ENCODE measurements at places on chromosomes 2 and 18. TPM values are rescaled to one million over a fixed set of nuclear protein-coding genes. Genes with fewer than 3 reads are reported as not detected.

Gene SCN1A
- 0.75 TPM for polyA plus RNA-seq

Gene RBM44
- polyA plus RNA-seq = 0.87 TPM

- no peak for DNase-seq
Measured at GRCh38 chr2:28399956-28400355, 7.3 kb downstream of the FOSL2 start.

DNA sequence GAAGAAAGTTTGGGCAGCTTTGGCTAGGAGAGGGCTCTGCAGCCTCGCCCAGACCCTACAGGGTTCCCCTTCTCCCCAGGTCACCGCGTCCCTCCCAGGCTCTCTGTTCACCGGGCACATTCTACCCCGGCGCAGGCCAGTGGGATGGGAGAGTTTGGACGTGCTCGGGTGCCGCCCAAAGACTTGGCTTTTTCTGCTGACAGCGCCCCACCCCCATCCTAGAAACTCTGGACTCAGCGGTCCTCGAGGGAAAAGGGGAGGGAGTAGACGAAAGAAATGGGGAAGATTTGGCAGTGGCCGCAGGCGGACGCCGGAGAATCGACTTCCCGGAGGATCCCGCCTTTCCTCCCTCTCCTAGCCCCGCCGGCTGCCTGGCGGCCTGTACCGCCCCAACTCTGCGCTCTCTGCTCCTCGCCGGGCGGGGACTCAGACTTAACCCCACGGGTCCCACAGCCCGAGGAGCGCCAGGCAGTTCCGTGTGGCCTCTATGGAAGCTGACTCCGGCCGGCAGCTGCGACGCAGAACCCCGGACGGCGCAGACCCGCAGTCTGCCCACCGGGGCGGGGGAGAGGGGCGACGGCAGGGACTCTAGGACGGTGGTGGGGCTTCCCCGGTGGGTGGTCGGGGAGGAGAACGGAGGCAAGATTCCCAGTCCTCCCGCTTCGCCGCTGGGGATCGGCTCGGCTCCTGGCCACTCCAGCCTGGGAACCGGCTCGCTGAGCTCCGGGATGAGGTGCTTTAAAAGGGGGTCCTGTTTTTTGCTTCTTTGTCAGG is 863 bp upstream of the SIX2 start:
- peak; percentile 85 for DNase-seq
